D721Med (cell line): ENCODE measurements at places on chromosomes 6 and 20.

DNA sequence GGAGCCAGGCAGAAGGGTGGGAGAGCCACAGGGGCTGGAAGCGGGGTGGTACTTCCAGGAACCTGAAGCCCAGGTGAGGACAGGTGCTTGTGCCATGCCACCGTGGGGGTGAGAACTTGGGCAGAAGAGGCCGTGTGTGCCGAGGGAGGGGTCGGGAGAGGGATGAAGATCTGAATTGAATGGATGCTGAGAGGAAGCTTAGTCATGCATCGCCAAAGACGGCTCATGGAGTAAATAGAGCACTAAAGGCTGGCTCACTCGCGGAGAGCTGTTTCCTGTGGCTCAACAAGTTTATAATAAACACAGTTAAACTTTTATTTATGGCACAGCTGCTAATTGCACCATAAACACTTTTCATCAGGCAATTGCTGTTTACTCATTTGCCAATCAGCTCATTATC, 21.7 kb upstream of the MYT1 start:
- no peak for DNase-seq

- no peak for DNase-seq
Measured at GRCh38 chr6:15511248-15512125, 151.3 kb downstream of the DTNBP1 start.

DNA sequence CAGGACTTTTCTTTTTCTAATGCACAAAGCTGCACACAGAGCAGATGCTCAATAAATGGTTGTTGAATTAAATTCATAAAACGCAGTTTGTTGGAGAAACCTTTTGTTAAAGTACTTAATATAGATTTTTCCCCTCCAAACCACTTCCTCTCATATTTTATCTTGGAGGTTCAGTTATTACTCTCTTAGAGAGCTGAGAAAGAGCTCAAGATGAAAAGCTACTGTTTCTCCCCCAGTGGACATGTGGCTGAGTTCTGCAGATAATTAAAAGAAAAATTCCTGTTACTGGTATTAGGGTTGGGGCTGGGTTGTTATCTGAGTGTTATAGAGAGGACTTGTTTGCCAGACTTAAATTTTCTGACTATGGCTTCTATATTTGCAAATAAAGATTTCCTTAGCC, 294.0 kb downstream of the TBC1D7 start:
- no peak for DNase-seq

DNA sequence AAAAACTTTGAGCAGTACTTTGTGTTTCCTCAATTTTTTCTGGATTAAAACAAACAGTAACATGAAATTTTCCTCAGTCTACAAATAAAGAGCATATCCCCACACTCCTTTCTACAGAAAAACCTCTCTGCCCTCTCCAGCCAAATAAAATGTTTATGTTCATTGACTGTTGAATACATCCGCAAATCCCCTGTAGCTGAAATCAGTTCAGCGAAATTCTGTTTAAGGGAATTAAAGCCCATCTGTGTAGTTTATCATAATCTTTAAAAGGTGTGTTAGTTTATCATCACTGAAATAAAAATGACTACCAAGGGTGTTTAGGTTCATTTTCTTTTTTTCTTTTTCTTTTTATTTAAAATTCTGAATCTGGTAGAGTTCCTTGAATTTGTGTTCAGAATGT, 157.8 kb upstream of the RUNX2 start:
- DNase-seq, result no peak

DNA sequence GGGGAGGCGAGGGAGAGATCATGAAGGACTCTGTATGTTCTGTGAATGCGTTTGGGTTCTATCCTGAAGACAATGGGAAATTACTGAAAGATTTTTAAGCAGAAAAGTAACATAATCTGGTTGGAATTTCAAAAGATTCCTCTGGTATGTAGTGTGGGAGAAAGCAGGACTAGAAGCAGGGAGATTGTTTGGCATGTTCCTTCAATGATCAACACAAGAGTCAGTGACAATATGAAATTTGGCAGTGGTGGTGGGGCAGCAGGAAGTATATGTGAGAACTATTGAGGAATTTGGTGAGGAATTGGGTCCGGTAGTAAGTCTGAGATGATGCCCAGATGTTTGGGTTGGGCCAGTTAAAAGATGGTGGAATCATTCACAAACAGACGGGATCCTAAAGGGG, 348.7 kb downstream of the CD83 start:
- DNase-seq, result no peak

- no peak for DNase-seq
Measured at GRCh38 chr20:36812594-36813463, 39.3 kb upstream of the DSN1 start.

DNA sequence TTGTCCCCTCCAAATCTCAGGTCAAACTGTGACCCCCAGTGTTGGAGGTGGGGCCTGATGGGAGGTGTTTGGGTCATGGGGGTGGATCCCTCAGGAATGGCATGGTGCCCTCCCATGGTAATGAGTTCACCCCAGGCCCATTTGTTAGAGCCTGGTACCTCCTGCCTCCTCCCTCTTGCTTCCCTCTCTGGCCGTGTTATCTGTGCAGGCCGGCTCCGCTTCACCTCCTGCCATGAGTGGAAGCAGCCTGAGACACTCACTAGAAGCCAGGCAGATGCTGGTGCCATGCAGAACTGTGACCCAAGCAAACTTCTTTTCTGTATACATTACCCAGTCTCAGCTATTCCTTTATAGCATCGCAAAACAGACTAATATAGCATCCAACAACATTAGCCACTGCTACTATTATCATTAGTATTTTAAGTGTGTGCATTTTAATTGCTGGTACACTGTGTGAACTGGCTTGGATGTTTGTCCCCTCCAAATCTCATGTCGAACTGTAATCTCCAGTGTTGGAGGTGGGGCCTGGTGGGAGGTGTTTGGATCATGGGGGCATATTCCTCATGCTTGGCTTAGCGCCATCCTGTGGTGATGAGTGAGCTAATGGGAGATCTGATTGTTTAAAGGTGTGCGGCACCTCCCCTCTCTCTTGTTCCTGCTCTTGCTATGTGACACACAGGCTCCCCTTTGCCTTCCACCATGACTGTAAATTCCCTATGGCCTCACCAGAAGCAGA, 12.2 kb upstream of the OSER1 start:
- no peak for DNase-seq

GRCh38 chr20:3866464-3866863, 19.8 kb downstream of the MAVS start:
- DNase-seq, result no peak

DNA sequence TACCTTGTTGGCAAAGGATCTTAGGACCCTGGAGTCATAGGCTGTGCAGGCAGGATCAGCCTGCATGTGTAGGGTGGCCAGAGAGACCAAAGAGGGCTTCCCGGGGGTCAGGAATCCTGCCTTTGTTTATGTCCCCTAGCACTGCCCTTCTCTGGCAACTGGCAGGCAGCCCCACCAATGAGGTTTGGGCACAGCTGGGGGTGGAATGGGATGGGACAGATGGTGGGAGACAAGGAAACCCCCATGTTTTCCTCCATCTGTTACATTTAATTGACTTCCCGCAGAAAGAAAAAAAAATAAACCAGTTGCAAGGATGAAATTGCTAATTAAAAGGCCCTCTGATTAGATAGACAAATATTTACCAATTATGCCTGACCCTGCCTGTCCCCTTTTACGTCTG, 27.6 kb downstream of the CD40 start:
- DNase-seq, result no peak

DNA sequence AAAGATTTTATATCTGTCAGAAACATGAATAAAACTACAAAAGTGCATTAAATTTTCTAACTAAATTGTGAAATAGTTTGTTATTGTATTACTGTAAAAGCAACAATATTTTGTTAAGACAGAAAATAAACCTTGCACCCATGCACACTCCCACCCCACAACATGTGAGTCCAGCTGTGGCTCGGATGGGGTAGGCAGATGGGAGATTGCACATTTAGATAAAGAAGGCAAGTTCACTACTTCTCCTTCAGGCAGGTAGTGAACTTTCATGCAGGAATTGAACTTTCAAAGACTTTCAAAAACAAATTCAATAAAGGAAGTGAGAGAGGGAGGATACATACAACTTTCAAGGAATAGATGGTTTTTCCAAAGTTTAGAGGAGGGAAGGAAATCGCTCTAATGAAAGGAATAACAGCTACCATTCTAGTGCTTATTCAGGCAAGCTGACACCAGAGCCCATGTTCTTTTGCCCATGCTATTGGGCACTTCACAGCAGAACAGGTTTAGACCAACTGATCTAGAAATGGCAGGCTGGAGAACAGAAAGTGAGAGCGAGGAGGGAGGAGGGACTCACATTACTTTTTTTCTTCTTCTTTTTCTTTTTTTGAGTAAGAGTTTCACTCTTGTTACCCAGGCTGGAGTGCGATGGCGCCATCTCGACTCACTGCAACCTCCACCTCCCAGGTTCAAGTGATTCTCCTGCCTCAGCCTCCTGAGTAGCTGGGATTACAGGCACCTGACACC, 28.5 kb downstream of the SF3B5 start:
- DNase-seq, result no peak

DNA sequence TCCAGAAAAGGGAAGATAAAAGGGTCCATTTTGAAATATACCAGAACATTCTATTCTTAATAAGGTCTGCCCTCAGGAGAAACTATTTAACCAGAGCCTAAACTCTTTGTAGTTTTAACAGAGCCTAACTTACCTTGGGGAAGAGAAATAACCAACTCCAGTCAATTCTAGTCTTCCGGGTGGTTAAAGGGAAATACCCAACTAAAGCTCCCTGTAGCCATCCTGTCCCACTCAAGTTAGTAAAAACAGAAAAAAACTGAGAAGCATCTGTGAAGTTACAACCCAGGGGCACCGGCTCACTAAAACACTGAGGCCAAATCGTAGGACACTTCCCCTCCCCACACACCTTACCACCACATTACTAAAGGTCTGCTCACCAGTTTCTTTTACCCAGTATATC, 23.7 kb downstream of the CEP85L start:
- DNase-seq, result no peak

GRCh38 chr6:107665382-107665781, 158.7 kb downstream of the SCML4 start:
- DNase-seq, result no peak

DNA sequence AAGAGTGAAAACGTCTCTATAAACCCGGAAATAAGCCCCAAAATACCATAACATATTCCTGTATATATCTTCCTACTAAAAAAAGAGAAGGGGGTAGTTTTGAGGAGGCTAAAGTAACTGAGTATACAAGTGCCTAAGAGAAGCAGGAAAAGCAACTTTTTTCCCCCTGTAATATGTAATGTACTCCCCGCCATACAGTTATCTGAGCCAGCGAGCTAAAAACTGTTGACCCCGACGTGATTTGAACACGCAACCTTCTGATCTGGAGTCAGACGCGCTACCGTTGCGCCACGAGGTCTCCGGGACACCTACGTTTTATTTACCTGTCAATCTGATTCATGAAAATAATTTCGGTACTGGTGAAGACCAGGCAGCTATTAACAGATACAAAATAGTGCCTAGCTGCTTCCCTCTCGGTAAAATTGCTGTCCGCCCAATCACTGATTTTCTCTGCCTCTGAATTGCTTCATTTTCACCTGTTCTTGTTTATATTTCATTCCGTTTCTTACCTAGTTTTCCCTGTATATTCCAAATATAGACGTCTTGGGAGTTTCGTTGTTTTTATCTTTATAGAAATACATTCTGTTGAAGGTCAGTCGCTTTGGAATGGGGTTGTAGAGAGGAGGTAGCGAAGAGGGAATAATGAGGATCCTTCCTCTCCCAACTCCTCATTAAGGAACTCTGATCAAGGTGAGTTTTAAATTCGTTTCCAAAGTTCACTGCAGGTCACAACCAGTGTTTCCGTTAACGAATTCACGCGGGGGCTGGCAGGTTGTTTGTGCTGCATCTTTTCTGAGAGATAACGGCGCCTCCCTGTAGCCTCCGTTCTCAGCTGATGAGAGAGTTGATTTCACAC, 33.6 kb upstream of the BTN3A2 start:
- no peak for DNase-seq

DNA sequence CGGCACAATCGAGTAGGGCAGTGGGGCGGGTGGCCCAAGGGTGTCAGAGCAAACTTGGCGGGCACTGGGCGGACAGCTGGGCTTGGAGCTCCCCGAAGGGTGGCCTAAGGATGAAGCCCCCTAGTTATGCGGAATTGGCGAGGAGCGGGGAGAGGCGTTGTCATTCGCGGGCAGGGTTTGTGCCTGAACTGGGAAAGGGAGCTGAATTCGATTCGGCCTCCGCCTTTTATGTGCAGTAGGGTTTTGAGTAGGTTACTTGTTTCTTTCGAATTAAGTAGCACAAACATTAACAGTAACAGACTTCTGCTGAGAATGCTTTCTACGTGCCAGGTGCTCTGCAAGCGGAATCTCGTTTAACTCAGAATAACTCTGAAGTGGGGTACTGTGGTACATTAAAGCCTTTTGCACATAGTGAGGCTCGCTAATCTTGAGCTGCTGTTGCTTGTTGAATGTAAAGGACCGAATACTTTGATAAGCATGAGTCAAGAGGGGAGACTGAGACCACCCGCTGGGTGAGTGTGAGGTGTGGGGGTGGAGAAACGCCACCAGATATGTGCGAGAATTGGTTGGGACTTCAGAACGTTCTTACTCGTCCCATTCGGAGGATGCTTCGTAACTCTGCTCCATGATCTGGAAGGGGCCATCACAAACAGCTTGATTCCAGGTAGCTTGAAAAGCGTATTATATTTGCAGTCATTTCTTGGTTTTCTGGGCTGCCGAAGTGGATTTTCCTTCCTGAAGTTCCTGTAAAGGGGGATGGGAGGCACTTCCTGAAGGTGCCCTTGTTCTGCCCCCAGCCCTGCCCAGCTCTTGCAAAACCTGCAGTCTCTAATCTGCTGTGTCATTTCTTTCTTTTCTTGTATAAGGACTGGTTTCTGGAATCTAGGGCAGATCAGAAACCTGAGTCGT, 833 bp downstream of the RAB5IF start:
- DNase-seq, result no peak

DNA sequence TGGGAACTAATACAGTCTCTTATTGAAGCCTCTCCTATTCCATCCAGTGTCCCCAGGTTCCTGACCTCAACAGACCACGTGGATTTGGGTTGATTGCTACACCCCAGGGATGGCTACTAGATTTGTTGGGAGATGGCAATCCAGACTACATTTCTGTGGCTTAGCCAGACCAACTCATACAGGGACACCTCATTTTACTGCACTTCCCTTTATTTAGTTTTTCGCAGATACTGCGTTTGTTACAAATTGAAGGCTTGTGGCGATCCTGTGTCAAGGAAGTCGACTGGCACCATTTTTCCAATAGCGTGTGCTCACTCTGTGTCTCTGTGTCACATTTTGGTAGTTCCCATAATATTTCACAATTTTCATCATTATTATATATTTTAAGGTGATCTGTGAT, 10.3 kb upstream of the MTRF1L start:
- no peak for DNase-seq
